ENCODE measurements at places on chromosomes 12 and 14. TPM values are rescaled to one million over a fixed set of nuclear protein-coding genes. Genes with fewer than 3 reads are reported as not detected.

LRP1 gene
- 12.2 TPM for polyA plus RNA-seq

TAS2R19 gene
- 0.28 TPM for polyA plus RNA-seq

ACSS3 gene
- polyA plus RNA-seq = 2.1 TPM

GALNT8 gene
- polyA plus RNA-seq = 1.7 TPM
